ENCODE measurements at places on chromosomes 5 and 9.

- DNase-seq: peak; percentile 44
These were observed 415.4 kb upstream of the GRAMD2B start for GRCh38 chr5:126007841-126008240.

DNA sequence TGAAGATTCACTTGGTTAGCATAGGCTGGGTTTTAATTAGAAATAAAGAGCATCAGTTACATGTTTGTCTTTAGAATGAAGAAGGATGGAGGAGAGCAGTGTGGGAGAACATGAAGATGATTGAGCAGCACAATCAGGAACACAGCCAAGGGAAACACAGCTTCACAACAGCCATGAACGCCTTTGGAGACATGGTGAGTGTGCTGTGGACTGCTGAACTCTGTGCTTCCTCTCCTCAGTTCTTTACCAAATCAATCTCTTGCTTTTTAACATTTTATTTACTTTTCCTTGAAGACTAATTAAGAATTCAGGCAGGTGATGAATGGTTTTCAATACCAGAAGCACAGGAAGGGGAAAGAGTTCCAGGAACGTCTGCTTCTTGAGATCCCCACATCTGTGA lies 38.2 kb upstream of the SPATA31E1 start:
- no peak for DNase-seq

DNA sequence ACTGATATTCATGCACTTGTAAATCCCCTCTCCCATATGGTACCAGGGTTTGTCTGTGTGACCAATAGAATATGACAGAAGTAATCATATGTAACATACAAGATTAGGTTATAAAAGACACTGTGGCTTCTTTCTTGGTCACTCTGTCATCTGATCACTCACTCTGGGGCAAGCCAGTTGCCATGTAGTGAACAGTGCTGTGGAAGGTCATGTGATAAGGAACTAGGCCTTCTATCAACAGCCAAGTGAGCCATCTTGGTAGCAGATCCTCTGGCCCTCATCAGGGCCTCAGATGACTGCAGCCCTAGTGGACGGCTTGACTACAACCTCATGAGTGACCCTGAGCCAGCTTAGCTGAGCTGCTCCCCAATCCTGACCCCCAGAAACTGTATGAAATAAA lies 30.0 kb upstream of the MATR3 start:
- DNase-seq: no peak

DNA sequence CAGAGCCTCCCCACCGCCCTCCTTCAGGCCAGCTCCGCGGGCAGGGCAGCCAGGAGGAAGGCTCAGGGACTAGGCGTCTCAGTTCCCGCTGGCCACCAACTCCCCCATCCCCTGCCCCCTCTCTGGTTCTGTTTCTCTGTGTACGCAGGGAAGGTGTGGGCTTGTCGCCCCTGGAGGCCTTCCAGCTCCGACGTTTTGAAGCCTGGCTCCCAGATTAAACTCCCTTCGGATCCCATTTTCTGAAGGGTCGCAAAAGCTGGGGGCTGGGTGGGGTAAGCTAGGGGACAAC lies 346 bp downstream of the ATOX1 start:
- no peak for DNase-seq

- DNase-seq: no peak
These were observed 231.3 kb downstream of the ENC1 start for GRCh38 chr5:74409166-74409706.

DNA sequence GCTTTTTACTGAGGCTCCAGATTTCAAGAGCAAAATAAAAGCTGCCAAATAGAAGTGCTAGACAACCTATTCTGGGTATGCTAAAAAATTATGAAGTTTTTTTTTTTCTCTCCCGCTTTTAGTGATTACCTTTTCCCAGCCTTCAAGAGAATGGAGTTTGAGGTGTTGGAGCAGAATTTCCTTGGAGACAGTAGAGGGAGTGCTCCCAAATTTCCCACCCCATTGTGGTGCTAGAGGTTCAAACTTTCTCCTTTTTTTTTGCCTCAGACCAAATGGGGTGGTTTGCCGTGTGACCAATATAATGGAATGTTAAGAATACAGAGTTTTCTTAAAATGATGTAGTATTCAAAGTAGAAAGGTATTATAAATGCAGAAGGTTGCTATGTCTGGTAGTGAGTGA lies 244.2 kb upstream of the RIOK2 start:
- no peak for DNase-seq

- no peak for DNase-seq
These were observed 5.1 kb upstream of the MOB3B start for GRCh38 chr9:27534658-27535209.

- DNase-seq: no peak
These were observed 181.3 kb downstream of the SEC61B start for GRCh38 chr9:99403371-99403770.

- no peak for DNase-seq
These were observed 42.8 kb downstream of the MCCC2 start for GRCh38 chr5:71629950-71630349.

GRCh38 chr5:90142541-90142940 lies 267.0 kb downstream of the CETN3 start:
- no peak for DNase-seq

GRCh38 chr5:153831973-153832372 lies 206.7 kb downstream of the FAM114A2 start:
- peak; percentile 37 for DNase-seq

DNA sequence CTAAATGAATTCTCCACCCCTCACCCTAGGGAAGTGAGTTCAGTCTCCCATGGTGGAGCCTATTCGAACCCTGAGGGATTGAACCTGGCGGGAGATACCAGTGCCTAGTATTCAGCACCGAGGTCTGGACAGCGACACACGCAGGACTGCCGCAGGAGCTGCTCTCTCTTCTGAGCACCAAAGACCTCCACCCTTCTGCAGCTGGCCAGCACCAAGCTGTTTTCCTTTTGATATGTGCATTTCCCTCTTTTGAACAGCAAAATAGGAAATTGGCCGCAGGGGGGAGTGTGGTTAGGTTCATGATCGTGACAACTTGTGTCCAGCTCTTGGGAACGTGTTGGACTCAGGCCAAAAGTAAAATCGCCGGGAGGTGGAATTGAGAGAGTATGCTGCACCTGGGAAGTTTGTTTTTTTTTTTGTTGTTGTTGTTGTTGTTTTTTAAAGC lies 1.2 kb upstream of the PCSK1 start:
- DNase-seq: peak; percentile 73

DNA sequence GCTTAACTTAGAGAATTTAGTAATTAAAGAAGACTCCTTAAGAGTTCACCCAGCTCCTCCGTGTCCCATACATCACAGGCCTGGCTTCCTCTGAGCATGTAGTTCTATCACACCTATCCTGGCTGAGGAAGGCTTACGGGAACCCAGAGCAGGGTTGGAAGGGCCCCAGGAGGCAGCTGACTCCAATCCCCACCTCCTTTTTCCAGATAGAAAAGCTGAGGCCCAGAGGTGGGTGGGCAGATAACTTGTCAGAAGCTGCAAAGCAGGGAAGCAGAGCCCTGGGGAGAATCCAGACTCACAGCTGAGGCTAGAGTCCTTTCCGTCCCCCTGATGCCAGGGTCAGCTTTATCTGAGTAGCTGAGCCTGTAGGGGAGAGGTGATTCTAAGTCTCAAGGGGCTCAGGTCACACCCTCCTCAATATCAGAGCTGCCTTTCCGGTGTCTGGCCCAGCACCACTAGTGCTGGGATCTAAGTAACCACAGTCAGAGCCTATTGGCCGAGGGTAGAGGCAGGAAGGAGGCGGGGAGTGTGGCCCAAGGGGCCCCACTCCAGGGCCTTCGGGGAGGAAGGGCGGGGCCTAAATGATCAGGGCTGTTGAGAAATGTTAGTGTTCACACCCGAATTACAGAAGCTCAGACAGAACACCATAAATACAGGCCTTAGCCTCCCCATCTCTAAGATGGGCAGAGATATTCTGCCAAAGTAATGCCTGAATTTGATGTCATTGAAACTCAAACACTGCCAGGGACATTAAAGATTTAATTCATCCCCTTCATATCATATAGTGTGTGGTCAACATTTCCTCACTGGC lies 9.9 kb downstream of the CCDC69 start:
- peak; percentile 55 for DNase-seq

GRCh38 chr9:103898550-103898949 lies 195.6 kb upstream of the SMC2 start:
- DNase-seq: no peak

- DNase-seq: no peak
These were observed 4.0 kb downstream of the SQSTM1 start for GRCh38 chr5:179824745-179825112.
